Activated T-cell treated with anti-CD3 and anti-CD28 coated beads for 1 hour (primary cell): ENCODE measurements at places on chromosomes 11 and 22.

GRCh38 chr11:45374653-45375059, 88.5 kb upstream of the SYT13 start:
- DNase-seq, result no peak

DNA sequence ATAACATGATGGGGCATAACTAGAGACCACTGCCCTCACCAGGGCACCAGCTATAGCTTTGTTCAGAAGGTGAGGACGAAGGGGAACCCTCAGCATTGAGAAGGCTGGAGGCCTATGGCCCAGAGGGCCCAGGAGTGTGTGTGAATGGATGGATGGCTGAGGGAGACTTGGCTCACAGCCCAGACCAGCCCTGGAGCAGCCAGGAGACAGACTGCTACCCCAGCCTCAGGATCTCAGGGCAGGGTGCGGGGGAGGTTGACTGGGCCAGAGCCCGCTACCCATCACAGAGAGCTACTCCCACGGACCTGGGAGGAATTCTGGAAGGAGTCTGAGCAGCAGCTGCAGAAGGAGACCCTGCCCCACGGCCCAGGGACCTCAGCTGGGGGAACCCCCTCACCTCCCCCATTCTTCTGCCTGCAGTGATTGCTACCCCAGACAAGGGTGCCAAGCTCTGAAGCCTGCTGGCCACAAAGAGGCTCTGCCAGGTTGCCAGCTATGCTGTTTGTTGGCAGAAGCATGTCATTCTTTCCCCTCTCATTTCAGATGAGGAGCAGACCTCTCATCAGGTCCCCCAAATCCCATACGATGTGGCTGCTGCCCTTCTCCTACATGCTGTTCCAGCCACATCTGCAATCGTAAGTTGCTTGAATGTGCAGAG, 5.4 kb upstream of the CSDC2 start:
- DNase-seq, result no peak

GRCh38 chr22:26671317-26672059, 14.1 kb downstream of the MIAT start:
- peak; percentile 62 for DNase-seq

- no peak for DNase-seq
Measured at GRCh38 chr11:129592191-129592590, 216.5 kb downstream of the BARX2 start.

DNA sequence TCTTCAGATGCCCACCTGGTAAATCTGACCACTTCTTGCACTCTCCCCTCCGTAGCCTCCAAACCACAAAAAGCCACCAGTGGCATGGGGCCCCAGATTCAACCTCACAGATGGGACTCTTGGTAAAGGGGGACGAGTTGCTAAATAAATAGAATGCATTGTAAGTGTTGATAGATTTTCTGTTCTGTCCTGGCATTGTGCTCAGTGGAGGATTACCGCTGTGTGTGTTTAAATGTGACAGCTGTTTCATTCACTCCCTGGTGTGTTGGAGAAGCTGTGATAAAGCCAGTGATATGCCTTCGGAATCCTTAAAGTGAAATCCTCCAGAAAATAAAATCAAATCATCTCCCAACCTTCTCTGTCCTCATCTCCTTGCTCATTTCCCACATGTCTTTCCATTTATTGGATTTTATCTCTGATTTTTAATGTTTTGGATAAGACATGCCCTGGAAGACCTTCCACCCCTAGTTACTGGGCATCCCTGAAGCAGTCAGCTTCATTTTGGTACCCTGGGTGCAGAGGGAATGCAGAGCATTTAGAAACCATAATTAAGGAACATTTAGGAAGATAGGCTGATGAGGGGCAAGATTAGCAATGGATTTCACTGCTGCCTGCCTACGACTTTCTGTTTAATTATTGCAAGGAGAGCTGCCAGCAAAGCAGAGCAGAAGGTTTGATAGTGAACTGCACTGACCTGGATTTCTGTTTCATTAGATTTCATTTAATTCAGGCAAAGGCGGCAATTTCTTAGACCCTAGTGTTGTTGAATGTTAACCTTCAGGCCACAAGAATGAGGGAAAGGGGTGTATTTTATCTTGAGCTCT, 460.9 kb upstream of the KIRREL3 start:
- DNase-seq, result no peak

DNA sequence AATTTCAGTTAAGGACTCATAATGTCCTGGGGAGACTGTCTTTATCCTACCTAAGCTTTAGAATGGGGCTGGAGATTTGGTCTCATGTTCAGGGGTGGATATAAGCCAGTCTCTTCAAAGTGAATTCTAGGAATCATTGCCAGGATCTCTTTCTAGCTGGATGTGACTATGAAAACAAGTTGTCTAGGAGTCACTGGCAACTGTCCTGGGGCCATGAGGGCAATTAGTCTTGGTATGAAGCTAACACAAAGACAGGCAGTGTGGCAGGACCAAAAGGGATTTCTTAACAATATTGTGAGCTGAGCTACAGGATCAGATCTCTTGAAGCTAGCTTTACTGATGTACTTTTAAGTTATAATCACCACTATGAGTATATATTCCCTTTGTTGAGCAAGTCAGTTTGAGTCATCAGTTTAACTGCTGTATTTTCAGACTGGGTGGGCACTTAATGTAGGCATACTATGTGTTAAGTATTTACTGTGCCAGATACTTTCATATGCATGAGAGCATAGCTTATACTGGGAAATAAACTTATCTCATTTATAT, 390.0 kb upstream of the CCDC90B start:
- DNase-seq, result no peak

GRCh38 chr11:126359431-126360048, 4.1 kb downstream of the ST3GAL4 start:
- DNase-seq, result no peak

GRCh38 chr11:60504219-60504905, 10.8 kb upstream of the MS4A13 start:
- no peak for DNase-seq

DNA sequence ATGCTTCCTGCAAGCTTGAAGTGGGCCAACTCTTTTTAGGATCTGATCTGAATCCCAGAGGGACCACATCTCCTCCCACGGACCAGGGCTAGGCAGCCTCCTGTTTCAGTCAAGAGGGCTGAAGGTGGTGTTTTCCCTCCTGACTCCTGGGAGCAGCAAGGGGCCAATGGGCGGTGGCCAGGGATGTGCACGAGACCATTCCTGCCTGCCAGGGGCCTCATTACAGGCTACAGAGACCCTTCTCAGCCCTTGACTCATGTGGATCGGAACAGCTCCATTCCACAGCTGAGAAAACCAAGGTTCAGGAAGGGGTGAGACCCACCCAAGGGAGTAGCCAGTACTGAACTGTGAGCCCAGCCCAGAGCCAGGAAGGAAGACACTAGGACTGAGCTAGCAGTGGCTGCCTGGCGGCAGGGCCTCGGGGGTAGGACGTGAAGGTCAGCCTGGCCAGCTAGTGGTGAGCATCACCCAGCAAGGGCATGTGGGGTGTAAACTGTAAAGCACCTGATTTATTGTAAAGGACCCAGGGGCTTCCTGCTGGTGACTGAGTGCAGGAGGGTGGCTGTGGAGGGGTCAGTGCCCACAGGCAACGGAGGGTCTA, 3.4 kb upstream of the P2RY6 start:
- no peak for DNase-seq

DNA sequence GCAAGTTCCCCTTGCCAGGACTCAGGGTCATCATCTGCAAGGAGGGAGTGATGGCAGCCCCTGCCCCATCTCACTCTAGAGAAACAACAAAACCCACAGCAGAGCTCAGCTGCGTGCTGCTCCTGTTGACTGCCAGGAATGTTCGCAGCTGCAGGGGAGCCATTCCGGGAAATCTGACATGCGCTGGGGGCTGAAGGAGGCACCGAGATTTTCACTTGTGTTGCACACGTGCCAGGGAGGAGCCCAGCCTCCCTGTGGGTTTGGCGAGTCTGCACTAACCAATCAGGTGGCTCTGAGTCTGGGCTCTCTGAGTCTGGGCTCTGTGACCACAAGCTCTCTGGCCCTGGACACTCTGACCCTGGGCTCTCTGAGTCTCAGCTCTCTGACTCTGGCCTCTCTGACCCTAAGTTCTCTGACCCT, 10.5 kb downstream of the FGF3 start:
- no peak for DNase-seq

- no peak for DNase-seq
Measured at GRCh38 chr11:120689596-120690275, 178.2 kb downstream of the GRIK4 start.

- no peak for DNase-seq
Measured at GRCh38 chr11:115893461-115894099, 389.4 kb upstream of the CADM1 start.

GRCh38 chr11:3008746-3009336, 16.7 kb upstream of the NAP1L4 start:
- DNase-seq, result no peak

DNA sequence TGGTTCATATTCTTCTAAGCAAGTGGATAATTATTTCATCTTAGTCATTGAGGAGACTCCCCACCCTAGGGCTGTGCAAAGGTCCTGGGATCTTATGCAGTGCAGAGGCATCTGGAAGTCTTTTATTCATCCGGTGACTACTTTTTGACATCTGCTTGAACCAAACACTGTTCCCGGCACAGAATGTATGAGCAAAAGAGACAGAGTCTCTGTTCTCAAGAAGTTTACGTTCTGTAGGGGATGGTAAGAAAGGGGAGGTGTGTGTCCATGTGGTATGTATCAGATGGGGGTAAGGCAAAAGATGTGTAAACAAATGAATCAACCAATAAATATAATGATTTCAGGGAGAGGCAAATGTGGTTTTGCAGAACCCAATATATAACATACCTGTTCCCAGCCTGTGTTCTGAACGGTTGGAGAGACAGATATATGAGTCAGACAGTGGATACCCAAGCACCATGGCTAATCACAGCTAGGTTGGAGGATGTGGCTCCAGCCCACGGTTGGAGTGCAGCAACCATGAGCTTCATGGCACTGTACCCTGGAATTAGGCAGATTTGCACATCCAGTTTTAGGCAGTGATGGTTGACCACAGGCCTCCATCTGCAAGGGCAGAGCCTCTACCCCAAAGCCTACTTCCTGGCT, 75.1 kb upstream of the CADM1 start:
- no peak for DNase-seq

DNA sequence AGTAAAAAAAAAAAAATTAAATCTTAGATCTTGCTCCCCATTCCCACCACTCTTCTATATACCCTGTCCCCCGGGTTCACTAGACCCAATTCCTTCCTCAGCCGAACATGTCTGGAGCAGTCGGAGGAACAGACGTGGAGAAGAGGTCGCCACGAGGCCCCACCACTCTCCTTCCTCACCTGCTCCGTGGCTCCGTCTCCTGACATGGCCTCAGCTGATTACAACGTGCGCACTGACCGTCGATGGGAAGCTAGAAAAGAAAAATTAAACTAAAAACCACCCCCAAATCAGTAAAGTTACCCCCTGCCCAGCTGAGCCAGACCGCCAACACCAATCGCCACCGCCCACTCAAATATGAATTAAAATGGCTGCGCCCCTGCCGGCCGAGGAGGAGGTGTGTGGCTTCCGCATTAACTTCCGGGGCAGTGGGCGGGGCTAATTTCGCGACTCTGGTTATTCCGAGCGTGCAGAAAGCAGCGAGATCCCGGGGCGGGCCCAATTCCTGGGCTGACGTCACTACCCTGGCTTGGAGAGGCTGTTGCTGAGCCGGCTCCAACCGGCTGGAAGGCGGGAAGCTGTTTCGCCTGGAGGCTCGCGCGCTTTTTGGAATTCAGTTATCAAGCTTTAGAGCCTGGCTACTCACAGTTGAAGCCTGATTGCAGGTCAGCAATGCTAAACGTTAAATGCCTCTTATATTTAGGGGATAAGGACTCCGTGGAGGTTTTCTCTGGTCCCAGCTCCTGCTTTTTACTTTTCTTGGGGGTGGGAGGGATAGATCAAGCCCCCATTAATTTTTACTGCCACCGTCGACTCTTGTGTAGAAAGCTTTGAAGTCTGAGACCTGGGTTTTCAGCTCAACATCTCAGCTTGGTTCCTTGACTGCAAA, at the start of gene CSTF3:
Gene CSTF3, minus strand, starts transcription at position 361 of the 886 bp plus-strand sequence. Its CDS starts 155 bp downstream, at position 206.
- DNase-seq, result peak; percentile 97

DNA sequence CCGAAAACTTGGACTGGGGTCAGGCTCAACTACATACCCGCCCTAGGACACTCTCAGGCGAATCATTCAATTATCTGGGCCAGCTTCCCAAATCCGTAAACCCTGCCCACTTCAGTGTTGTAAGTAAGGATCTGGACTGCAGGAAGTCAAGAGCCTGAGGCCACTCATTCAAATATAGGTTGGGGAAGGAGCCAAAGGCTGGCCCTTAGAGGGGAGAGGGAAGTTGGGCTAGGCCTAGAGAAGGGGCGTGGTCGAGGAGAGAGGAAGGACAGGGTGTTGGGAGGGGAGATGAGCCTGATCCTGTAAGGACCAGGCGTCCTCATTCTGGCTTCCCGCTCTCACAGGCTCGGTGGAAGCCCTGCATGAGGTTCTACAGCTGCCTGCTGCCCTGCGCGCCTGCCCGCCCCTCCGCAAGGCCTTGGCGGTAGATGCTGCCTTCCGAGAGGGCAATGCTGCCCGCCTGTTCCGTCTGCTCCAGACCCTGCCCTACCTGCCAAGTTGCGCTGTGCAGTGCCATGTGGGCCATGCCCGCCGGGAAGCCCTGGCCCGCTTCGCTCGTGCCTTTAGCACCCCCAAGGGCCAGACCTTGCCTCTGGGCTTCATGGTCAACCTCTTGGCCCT, 3.0 kb downstream of the SAC3D1 start:
- no peak for DNase-seq

- DNase-seq, result no peak
Measured at GRCh38 chr11:16326679-16327297, 29.6 kb downstream of the SOX6 start.

- no peak for DNase-seq
Measured at GRCh38 chr11:134574425-134574824, 162.4 kb upstream of the B3GAT1 start.

DNA sequence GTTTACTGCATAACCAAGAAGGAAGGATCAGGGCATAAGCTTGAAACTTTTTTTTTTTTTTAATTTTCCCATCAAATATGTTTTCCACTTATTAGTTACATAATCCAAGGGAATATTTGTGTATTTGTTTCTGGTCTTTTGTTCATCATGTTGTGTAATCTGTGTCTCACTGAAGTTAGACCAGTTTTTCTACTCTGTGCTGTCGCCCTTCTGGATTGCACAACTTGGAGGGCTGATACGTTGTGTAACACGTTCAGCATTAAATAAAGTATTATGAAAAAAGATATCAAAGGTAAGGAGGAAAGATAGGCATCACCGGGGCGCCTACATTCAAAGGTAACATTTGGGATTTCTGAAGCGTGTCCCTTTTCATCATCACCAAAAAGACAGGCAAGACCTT, 3.3 kb upstream of the E2F8 start:
- no peak for DNase-seq

GRCh38 chr11:59222464-59223060, 9.8 kb upstream of the MPEG1 start:
- no peak for DNase-seq

GRCh38 chr11:1343391-1344055, 34.1 kb upstream of the TOLLIP start:
- no peak for DNase-seq
